ENCODE measurements at places on chromosomes 6 and 20. TPM values are rescaled to one million over a fixed set of nuclear protein-coding genes. Genes with fewer than 3 reads are reported as not detected.

DNA sequence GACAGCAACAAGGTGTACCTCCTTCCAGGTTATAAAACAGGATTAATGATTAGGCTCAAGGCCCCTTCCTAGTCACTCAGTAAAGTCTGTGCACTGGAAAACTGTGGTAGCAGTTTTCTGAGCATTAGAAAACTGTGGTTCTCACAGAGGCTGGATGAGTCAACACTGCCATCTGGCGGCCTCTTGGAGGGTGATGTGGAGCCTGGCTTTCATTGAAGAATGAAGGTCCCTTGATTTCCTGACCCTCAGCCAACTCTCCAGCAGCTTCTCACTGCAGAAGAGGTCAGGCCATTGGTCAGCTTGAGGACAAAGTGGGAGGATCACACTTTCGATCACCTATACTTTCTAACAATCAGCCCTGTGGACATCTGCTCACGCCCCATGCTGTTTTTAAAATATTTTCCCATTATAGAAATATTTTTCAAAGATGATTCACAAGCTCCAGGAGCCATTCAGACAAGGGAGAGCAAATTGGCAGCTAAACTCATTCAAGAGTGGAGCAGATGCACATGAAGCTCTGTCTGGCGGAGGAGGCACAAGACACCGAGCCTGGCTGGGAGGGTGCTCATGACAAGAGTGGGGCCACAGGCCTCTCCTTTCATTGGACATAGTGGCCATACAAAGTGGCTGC, 23.2 kb downstream of the PSMB1 start:
- H3K27ac ChIP-seq, result no peak overlapping the region
- no peak overlapping the region for H3K4me3 ChIP-seq

DNA sequence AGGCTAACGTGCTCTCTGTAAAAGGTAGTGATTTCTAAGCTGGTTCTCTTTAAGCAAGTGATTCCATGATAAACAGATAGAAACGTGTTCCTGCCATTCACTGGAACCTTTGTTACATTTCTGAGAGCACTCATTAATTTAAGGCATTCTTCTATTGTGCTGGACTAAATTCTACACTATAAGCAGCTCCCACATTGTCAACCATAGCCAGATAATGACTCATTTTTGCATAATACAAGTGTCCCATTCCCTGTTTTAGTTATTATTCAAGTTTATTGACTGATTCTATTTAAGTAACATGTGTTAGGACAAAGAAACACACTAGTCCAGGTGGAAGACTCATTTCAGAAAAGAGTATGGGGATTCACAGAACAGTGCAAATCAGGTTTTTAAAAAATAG, 13.5 kb upstream of the XRN2 start:
- no peak for DNase-seq
- no peak overlapping the region for H3K27ac ChIP-seq
- H3K4me1 ChIP-seq, result no peaks in the 10 kb centered on the region
- H3K27me3 ChIP-seq, result no peaks in the 10 kb centered on the region
- no peak overlapping the region for H3K4me3 ChIP-seq

- H3K4me1 ChIP-seq, result peaks cover 3% of the 10 kb centered on the region
- H3K4me3 ChIP-seq, result no peak overlapping the region
Observed at GRCh38 chr6:137763886-137764285, 103.2 kb upstream of the TNFAIP3 start.

The TBC1D32 gene
- polyA plus RNA-seq, result 11.3 TPM

The TMEM74B gene
- 68.7 TPM for polyA plus RNA-seq

DNA sequence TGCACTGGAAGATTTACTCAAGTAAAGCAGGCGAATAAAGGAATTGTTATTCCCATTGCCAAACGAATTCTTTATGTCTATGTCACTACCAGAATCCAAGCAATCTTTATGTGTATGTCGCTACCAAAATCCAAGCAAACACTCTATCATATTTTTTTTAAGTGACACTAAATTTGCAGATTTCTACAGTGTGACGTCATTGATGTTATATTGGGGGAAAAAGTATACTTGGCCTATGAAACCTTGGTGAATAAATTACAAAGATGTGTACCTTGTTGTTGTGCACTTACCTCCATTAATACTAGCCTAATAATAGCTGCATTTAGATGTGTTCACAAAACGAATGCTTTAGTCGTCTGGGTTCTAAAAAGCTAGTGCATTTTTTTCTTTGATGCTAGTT, 957 bp downstream of the TTK start:
- H3K36me3 ChIP-seq, result no peaks in the 10 kb centered on the region
- DNase-seq, result no peak
- H3K4me1 ChIP-seq, result no peaks in the 10 kb centered on the region
- no peak overlapping the region for H3K27ac ChIP-seq
- H3K4me3 ChIP-seq, result no peak overlapping the region
- no peaks in the 10 kb centered on the region for H3K27me3 ChIP-seq

The EYS gene
- not detected for polyA plus RNA-seq

GRCh38 chr6:32814145-32814544, 2.7 kb downstream of the HLA-DOB start:
- DNase-seq, result no peak
- no peaks in the 10 kb centered on the region for H3K36me3 ChIP-seq
- peaks cover 13% of the 10 kb centered on the region for H3K27me3 ChIP-seq
- H3K27ac ChIP-seq, result no peak overlapping the region
- H3K4me3 ChIP-seq, result no peak overlapping the region

The HLA-DPA1 gene
- polyA plus RNA-seq, result 32.1 TPM

The SUMO4 gene
- not detected for polyA plus RNA-seq

The HLA-DQB1 gene
- 23.5 TPM for polyA plus RNA-seq

The PHACTR3 gene
- polyA plus RNA-seq, result 5.2 TPM
